Activated CD4-positive, alpha-beta T cell treated with anti-CD3 and anti-CD28 coated beads, Interleukin-10, Interleukin-2, amounts not matched to agents 100 ng/mL and 50 ng/mL, durations not matched to agents 16 hours and 8 hours (primary cell): ENCODE measurements at places on chromosomes 2 and 18.

DNA sequence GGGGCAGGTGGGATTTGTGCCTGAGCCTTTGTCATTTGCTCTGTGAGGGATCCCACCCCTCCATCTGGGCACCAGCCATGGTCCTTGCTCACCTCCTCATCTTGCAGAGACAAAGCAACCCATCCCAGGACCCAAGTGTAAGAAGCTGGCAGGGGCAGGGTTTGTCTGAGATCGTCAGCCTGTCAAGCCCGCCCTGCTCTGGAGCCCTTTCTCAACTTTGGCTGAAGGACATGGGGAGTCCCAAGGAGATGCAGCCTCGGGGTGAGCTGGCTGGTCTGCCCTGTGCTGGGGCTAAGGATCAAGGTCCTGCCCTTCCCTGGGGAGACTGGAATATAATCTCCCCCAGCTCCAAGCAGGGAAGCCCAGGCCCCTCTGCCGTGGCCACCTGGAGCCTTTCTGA, 86.0 kb downstream of the CAPN13 start:
- DNase-seq, result no peak

- DNase-seq, result no peak
Measured at GRCh38 chr2:3954261-3954660, 250.9 kb downstream of the DCDC2C start.

DNA sequence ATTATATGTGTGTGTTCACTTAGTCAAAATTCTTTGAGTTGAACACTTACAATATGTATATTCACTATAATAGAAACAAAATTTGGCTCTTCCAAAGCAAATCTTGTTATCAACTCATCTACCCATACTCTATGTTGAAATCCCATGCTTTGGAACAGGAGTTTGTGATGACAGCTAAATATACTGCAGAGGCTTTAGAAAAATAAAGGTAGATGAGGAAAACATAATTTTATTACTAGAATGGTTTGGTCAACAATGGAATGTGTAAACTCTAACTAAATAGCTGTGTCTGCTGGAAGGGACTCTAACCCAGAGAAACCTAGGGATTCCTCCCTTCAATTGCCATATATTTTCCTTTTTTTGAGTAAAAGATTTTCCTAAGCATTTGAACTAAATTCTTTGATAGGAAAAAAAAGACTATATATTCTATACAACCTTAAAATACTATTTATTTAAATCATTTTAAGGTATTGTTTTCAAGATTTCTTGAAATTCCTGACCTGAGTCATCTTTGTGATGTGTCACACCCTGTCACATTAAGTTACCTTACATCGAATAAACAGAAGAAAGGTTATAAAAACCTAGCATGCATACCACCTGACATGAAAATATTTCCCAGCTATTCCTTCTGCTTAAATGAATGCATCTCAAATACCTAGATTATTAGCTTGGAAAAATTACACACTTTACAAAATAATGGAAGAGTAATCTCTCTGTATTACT, 175.5 kb downstream of the OTX1 start:
- DNase-seq, result no peak

GRCh38 chr18:31077878-31078277, 24.3 kb downstream of the DSC2 start:
- DNase-seq, result no peak

DNA sequence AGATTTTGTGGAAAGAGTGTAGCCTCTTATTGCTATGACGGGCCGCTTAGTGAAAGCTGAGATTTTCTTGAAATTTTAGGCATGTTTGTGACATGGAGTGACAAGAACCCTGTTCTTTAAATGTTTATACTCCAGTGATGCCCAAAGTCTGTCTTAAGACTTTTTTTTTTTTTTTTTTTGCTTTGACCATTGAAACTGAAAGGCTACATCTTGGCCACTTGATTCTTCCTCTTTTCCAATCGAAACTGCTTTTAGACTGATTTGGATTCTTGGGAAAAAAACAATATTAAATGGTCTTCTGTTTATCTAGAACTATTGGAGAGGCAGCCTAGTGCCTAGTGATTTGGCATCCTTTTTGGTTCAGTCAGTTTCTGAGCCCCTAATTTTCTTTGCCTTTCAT, 2.4 kb upstream of the SLC8A1 start:
- no peak for DNase-seq
